ENCODE measurements at places on chromosomes 2 and 18. TPM values are rescaled to one million over a fixed set of nuclear protein-coding genes. Genes with fewer than 3 reads are reported as not detected.
A peak's percentile ranks its signal among the peaks of the same experiment; 100 is the strongest.

DNA sequence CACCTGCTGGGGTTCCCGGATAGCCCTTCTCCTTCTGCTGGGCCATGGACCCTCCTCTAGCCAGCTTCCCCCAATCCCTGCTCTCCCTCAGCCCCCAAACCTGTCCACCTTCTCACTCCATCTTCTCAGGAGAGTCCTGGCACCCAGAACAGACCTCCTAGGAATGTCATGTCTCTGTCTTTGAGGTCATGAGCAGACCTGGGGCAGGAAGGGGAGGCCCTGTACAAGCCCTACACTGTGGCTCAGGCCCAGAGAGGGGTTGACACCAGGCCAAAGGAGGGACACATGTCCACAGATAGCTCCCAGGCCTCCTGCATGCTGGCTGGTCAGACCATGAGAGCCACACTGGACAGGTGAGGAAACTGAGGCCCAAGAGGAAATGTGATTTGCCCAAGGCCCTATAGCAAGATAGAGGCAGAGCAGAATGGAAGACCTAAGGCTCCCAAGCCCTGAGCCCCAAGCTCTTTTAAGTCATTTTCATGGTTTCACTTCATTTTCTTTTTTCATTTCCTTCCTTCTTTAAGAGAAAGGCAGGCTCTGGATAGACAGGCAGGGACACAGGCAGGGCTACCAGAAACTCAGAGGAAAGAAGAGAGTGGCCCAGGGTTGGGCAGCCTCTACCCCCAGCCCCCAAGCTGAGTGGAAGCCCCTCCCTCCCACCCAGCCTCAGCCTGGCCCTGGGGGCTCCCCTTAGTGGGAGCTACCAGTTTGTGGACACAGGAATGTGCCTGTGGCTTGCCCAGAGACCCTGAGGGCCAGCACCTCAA, 159.7 kb downstream of the SMAD7 start:
- peak; percentile 46 for DNase-seq

DNA sequence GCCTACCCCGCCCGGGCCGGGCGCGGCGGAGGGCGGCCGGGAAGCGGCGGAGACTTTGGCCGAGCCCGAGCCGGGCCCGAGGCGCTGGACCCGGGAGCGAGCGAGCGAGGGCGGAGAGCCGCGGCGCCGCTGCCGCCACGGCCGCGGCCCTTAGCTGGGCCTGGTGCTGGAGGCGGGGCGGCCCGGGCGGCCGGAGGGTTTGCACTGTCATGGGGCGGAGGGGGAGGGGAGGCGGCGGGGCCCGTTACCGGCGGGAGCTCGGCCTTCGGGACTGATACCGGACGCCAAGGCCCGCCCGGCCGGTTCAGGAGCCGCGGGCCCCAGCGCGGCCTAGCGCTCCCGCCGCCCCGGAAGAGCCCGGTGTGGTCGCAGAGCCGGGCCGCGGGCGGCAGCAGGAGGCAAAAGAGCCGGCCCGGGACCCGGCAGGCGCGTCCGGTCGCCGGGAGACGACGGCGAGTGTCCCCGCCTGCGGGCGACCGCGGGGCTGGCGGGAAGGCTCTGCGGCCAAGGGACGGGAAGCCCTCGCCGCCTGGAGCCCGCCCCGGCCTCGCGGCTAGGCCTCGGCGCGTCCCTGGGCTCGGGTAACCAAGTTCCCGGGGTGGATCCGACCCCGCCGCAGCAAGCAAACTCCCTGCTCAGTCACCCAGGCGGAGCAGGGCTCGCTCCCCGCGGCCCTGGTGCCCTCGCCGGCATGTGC, 697 bp downstream of the KCMF1 start:
- DNase-seq: peak; percentile 77

DNA sequence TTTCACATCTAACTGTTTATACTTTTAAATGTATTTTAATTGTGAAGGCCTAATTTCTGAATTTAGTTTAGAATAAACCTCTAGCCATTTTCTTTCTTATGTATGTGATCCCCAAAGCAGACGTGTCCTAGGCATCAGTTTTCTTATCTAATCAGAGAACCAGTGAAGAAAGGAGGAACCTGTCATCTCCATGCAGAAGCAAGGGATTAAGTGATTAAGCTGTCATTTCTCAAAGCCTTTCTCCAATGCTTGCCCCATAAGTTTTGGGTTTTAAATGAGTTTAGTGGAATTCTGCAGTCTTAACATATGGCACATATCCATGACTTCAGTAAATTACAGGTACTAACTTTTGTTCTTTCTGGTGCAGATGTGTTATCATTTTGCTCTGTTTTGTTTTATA, 190.4 kb downstream of the PLCL1 start:
- DNase-seq: no peak

DNA sequence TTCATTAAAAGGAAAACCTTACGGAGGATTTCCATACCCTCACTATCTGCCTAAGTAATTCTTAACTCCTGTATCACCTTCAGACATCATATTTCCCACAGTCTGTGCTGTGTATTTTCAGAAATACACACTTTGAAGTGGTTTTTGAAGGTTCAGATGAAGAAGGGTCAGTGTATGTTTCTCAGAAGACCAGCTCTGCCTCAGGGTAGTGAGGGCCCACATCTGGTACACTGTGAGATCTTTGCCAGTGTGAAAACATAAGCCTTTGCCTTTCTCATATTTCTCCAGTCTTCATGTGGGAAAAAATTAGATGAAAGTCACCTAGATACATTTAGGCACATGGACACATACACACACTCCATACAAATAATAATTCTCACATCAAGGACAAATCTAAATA, 408.4 kb downstream of the RIT2 start:
- DNase-seq: no peak

DNA sequence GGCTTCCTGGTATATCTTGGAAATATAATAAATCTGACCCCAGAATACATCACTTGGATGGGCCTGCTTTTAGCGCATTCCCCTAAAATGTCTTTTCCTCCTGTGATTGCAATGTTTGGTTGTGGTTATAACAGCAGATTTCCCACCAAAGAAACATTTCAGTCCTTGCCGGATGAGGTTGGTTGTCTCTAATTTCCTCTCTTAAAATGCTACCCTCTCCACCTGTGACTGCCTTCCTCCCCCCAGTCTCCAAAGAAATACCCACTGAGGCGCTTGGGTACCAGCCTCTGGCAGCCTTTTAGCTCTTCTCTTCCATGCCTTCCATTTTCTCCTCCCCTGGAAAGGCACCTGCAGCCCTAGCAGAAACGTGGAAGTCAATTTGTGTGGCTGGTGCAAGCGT, 102.1 kb upstream of the SIX3 start:
- no peak for DNase-seq

GRCh38 chr2:224650815-224651439, 65.2 kb downstream of the CCDC195 start:
- no peak for DNase-seq

- no peak for DNase-seq
Observed at GRCh38 chr2:99140860-99141109, 722 bp upstream of the C2orf15 start.

The HOXD4 gene
- total RNA-seq: 0.97 TPM

DNA sequence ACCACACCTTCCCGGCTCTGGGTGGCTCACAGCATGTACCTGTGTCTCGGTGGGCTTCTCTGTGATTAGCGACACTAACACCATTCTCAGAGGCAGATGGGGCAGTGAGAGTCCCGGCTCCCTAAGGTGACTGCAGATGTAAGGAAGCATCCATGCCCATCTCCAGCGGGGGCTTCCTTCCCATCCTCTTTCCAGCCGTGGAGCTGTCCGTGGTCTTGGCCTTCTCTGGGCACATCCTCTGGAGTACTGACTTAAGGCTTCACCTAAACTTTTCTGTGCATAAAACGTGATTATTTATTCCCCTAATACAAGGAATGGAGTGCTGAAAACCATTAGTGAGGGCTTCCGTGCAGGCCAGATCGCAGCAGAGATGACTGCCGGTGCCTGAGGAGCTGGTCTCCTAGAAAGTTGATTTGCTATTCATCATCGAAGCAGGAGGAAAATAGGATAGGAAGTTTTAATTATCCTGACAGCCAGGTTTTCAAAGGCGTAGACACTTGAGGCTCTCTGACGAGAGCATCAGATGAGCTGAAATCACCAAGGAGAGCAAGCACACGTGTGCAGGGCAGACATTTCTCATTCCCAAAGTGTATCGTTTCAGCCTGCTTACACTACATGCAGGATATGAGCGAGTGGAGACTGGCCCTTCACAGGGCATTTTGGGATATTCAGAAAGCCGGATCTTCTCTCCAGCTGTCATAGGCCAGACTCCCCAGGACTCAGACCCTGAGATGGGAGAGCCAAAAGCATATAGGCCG, 186.1 kb upstream of the SALL3 start:
- no peak for DNase-seq

GRCh38 chr2:65300134-65300760, 72.6 kb downstream of the ACTR2 start:
- peak; percentile 67 for DNase-seq

DNA sequence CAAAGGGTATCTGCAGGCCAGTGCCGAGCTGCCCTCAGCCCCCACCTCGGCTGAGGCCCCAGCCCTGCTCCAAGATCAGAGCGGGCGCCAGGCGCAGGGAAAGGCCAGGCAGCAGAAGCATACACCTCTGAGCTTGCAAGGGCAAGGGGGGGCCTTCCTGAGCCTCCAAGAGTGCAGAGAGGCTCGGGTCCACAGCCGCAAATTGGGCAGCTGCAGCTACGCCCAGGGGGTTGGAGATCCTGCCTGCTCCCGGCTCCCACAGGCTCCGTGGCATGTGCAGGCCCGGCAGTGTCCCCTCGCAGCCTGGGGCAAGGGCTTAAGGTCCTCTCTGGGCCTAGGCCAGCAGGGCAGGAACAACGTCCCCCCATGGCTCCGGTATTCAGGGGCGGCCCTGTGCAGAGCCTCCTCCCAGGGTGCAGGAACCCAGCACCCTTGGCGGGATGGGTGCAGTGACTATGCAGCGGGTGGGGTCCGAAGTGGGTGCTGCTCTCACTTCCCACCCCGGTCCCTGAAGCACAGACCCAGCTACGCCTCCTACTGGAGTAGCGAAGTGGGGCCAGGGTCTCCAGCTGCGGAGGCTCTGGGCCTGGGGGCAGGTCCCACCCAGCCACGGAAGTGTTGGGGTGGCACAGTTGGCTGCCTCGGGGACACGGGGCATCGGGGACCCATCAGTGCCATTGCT, 120.2 kb upstream of the TMEFF2 start:
- DNase-seq: no peak

DNA sequence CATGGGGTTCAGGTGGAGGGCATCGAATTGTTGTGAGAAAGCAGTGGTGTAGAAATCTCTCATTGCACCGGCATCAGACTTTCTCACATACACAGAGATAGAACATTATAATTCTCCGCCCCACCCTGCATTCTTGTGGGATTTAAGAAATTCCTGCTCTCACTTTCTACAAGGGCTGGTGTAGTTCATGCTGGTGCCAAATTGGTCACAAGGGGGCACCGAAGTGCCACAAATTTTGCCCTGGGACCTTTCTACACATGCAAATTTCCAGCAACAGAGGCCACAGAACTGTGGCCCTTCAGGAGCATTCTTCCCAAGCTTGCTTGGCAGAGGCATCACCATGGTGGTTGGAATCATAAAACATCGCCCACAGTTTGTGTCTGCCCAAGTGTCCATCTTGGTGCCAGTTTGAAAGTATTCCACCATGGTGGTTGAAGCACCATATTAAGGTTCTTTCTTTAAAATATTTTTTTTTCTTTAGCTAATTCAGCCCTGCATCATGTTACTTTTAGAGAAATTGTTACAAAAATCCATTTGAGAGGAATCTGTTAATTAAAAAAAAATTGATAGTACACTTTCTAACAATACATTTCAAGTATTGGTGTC, 521.2 kb upstream of the FANCL start:
- peak; percentile 49 for DNase-seq

DNA sequence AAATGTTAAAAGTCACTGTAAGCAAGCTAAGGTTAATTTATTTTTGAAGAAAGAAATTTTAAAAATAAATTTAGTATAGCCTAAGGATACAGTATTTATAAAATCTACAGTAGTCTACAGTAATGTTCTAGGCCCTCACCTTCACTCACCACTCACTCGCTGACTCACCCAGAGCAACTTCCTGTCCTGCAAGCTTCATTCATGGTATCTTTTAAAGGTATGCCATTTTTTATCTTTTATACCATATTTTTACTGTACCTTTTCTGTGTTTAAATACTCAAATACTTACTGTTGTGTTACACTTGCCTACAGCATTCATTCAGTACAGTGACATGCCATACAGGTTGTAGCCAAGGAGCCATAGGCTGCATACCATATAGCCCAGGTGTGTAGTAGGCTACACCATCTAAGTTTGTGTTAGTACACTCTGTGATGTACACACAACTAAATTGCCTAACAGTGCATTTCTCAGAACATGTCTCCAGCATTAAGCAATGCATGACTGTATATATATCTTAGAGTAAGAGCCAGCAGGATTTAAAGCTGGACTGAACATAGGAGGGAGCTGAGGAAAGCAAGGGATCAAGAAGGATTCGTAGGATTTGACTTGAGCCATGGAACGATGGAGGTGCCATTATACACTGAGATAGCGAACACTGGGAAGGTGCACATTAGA, 83.1 kb upstream of the KLF7 start:
- no peak for DNase-seq

Measured in lower lobe of right lung (tissue), 2 donors.